ENCODE measurements at places on chromosomes 2 and 18. TPM values are rescaled to one million over a fixed set of nuclear protein-coding genes. Genes with fewer than 3 reads are reported as not detected.

The OSBPL1A gene
- polyA plus RNA-seq: 2.9 TPM

The MATN3 gene
- not detected for polyA plus RNA-seq

The BCL11A gene
- polyA plus RNA-seq: 2.8 TPM

The IL1R2 gene
- not detected for polyA plus RNA-seq

The DNAJC5G gene
- polyA plus RNA-seq: not detected

DNA sequence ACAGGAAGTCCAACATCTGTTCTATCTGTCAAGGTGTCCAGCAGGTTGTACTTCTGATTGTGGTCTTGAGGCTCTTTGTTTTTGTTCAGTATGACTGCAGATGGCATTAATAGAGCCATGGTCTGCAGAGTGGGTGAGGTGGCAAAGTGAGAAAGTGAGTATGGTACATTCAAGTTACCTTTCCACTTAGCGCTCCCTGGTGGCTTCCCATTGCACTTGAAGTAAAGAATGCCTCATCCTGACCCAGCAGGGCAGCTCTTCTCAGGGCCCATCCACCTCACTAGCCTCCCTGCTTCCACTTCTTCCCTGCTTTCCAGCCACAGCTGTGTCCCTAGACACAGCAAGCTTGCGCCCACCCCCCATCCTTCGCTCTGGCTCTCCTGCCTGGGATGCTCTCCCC lies 148.0 kb upstream of the ALPP start:
- DNase-seq: no peak
- no peaks in the 10 kb centered on the region for H3K36me3 ChIP-seq
- H3K27me3 ChIP-seq: no peaks in the 10 kb centered on the region
- no peaks in the 10 kb centered on the region for H3K4me1 ChIP-seq
- no peak overlapping the region for H3K27ac ChIP-seq
- no peak overlapping the region for H3K4me3 ChIP-seq

- peak overlapping the region; percentile 7 for H3K27ac ChIP-seq
- H3K4me3 ChIP-seq: no peak overlapping the region
- DNase-seq: no peak
- H3K27me3 ChIP-seq: no peaks in the 10 kb centered on the region
- no peaks in the 10 kb centered on the region for H3K36me3 ChIP-seq
Observed at GRCh38 chr18:693466-694187, 18.8 kb downstream of the ENOSF1 start.
